T1000 (cell line): ENCODE measurements at places on chromosomes 3 and 15.

DNA sequence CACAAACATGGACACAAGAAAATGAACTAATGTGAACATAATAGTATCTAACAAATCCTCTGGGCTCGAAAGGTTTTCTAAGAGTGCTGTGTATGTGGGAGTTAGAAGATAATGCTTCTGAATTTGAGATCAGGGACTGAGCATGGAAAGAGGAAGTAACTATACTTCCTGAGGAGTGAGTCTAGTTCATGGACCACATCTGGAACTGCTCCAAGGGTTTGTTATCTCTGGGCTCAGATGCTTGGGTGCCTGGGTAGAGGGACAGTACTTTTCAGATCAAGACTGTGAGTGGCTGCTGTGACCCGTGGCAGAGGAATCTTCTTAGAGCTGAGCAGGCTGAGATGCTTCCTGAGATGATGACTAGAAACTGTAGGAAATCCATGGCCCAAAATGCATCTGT is 28.5 kb downstream of the TBC1D23 start:
- DNase-seq: no peak

DNA sequence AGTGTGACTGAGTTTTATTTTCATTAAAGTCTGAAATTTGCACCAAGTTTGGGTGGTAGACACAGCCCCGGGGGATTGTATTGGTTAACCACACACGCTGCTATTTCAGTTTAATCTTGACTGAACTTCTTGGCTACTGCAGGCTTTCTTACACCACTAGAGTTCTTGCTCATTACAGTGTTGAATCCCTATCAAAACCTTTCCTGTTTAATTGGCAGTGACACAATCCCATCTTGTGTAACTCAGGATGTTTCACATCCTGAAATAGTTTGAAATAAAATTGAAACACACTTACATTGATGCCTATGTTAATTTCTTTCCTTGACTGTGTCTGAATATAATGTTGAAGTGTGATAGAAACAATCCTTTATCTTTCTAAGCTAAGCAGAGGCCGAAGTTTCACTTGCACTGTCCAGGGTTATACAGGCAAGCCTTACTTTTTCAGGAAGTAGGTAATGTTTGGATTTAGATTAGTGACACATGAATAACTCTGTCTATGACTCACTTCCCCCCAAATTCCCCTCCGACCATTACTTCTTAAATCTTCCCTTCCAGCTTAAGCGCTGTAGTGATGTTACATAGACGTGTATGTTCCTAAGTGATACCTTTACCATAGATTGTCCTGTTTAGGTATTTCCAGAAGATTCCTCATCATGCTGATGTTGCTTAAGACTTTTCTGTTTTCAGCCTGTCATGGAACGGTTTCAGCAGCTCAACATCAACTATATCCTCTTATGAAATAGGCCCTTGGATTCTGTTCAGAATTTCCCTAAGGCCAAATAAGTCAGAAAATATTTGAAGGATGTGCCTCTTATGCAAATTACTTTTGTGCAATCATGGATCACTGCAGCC is 16.8 kb downstream of the ATG7 start:
- peak; percentile 46 for DNase-seq

GRCh38 chr3:20574746-20575145 is 388.7 kb upstream of the SGO1 start:
- DNase-seq: peak; percentile 40

GRCh38 chr15:32718821-32719716 is 1.3 kb downstream of the GREM1 start:
- DNase-seq: no peak

DNA sequence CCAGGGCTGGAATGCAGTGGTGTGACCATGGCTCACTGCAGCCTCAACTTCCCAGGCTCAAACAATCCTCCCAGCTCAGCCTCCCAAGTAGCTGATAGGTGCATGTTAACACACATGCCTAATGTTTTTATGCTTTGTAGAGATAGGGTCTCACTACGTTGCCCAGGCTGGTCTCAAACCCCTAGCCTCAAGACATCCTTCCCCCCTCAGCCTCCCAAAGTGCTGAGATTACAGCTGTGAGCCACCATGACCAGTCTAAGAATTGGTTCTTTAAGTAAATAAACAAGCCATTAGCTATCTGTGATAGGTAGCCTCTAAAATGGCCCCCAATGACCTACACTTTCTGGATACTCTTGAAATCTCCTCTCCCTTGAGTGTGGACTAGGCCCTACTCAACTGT is 3.7 kb downstream of the TRIM59 start:
- no peak for DNase-seq

- DNase-seq: no peak
These were observed 184.0 kb upstream of the CNTN6 start for GRCh38 chr3:908839-909238.

DNA sequence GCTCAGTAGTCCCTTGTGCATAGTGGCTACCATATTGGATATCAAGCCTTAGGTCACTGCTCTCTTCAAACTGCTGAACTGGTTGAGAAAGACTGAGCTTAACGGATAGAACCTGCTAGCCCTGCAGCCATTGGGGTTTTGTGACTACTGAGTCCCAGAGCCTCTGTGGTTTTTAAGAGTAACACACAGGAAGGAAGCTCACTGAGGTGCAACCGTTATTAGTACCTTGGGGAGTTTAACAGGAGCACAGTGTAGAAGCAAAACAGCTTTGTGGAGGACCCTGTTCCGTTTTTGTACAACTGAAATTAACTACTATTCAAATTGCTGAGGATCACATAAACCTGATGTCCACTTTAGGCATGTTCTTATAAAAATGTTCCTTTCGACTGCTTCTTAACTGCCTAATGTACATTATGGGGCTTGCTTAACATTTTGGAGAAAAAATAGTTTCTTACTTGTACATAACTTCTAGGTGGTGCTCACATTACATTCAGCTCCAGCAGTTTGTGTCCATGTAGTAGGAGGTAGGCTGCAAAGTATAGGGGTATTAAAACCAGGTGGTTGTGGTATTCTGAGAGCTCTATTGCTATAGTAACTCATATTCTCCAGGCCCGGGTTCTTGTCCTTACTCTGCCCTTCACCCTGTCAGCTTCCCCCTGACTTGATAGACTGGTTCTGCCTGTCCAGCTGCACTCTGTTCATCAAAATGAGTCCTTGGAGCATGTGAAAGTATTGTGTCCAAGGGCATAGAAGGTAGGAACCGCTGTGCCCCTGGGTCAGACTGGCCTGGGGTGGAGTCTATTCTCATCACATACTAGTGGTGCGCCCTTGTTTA is 17.3 kb downstream of the PXK start:
- no peak for DNase-seq
